ENCODE measurements at places on chromosomes 11 and 22.
A peak's percentile ranks its signal among the peaks of the same experiment; 100 is the strongest.

GRCh38 chr11:118892514-118892913 lies 8.8 kb downstream of the CXCR5 start:
- DNase-seq = no peak

- DNase-seq = no peak
Observed at GRCh38 chr22:44331881-44332714, 19.3 kb upstream of the SHISAL1 start.

DNA sequence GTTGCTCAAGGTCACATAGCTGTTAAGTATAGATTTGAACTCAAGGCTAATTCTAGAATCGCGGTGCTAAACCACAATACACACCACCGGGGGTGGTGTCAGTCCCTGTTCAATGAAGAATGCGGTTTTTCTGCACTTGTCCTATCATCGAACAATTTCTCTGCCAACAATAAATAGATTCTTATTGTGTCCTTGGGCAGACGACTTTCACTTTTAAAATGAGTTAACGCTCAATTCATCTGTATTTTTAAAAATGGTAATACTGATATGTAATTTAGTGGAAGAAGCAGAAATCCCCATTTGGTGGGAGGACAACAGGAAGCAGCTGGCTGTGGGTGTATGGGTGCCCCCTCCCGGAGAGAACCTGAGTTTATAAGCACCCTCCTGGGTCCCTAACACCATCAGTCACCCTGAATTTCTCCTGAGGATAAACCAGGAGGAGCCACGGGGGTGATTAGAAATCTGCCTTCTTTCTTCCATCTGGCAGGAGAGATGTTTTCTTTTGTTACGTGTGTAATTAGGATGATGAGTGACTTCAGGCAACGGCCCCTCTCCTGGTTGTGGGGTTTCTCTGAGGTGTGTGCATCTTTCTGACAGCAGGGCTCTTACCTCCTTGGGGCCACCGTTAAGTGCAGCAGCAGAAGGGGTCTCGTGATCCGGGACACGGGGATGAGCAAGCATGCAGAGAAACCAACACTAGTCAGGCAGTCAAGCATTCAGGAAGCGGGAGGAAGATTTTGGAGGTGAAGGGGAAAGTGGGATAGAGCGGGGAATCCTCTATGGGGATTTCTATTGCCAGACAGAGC lies 87.7 kb downstream of the GRAMD1B start:
- DNase-seq = no peak

- DNase-seq = no peak
Observed at GRCh38 chr11:132037956-132038355, 667.5 kb downstream of the NTM start.

- no peak for DNase-seq
Observed at GRCh38 chr11:120632579-120632978, 121.0 kb downstream of the GRIK4 start.

DNA sequence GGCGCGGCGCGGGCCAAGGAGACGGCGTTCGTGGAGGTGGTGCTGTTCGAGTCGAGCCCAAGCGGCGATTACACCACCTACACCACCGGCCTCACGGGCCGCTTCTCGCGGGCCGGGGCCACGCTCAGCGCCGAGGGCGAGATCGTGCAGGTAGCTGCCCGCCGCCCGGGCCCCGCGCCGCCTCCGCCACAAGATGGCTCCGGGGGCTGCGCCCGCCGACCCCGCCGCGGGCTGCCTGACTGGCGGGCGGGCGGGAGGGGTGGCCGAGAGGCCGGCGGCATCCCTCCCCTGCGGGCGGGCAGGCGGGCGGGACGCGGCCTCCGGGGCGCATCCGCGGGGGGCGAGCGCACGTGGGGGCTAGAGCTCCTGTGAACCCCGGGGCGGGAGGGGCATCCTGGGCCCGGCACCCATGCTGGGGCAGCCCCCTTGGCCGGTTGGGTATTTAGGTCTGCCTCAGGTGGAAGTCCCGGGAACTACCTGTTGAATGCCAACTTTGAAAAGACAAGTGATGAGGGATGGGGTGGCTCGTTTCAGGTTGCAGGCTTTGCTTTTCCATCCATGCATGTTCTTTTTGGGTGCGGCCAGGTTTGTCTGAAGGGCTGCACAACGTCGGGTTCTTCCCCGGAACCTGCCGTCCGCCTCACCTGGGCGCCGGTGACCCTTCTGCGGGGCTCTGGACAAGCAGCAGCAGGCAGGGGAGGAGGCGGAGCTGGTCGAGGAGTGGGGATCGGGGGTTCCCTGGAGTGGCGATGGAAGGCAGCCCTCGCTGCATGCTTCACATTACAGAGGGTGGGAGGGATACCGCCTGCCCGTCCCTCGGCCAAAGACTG lies 760 bp downstream of the ZNRF3 start:
- peak; percentile 17 for DNase-seq

DNA sequence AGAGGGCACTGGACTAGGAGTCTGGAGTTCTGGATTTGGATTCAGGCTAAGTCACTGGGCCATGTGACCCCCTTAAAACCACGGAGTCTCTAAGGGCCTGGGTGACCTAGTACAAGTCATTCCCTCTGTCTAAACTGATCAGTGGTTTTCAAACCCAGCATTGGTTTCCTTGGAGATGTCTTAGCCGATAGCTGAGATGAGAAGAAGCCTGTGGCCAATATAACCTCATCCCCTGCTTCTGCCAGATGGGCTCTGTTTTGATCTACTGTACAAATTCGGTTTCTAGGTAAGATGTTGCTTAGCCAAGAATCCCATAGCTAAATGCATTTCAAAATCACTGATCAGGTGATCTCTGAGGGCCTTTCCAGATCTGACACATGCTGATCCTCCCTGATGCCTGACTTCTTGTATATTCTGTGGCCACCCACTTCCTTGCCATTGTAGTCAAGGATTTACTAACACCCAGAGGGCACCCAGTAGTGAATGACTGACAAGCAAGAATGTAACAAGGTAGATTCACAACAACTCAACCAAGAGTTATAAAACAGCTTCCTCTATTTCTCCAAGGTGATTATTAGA lies 53.1 kb downstream of the GALNT18 start:
- no peak for DNase-seq

DNA sequence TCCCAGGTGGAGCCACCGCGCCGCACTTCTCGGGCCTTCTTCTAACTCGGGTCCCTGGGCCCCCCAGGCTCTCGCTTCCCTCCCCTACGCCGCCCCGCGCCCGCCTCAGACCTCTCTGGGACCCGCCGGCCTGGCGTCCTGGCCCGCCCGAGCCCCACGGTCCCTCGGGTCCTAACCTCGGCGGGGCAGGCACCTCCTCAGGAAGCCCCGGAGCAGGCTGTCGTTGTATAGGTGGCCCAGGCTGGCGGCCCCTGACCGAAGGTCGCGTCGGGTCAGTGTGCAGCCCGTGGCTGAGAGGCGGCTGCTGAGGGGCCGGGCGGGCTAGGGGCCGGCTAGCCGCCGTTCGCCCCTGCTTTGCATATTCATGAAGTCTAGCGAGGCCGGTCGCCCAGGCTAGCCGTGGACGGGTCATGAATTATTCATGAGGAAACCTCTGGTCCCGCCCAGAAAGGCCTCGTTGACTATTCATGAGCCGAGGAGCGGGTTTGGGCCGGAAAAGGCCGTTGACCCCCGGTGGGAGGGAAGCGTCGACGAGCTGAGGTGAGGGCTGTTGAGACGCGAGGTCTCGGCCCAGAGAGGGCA lies at the start of gene HORMAD2:
HORMAD2 (plus strand) TSS at position 513 of the 582 bp plus-strand sequence. CDS start 13,489 bp downstream, outside the sequence.
- no peak for DNase-seq

GRCh38 chr11:79461144-79461543 lies 20.3 kb upstream of the TENM4 start:
- DNase-seq = no peak

- DNase-seq = no peak
Observed at GRCh38 chr22:47245786-47246185, 483.3 kb downstream of the TBC1D22A start.

GRCh38 chr11:95977534-95978174 lies 53.7 kb upstream of the MTMR2 start:
- no peak for DNase-seq

DNA sequence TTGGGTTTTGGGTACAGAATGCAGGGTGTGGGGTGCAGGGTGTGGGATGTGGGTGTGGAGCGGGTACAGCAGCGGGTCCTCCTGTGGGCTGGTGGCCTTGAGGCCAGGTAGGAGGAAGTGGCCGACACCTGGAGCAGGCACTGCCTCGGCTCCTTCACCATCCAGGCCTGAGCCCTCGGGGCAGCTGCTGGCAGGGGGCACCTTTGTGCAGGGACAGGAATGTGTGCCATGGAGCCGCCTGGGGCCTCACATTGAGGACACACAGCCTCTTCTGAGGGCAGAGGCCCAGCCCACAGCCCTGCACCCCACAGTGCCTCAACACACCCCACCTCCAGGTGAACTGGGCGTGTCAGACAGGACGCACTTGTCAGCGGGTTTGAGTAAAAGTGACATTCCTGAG lies 984.0 kb downstream of the BRD1 start:
- DNase-seq = no peak

- no peak for DNase-seq
Observed at GRCh38 chr22:46796566-46797195, 34.2 kb downstream of the TBC1D22A start.

DNA sequence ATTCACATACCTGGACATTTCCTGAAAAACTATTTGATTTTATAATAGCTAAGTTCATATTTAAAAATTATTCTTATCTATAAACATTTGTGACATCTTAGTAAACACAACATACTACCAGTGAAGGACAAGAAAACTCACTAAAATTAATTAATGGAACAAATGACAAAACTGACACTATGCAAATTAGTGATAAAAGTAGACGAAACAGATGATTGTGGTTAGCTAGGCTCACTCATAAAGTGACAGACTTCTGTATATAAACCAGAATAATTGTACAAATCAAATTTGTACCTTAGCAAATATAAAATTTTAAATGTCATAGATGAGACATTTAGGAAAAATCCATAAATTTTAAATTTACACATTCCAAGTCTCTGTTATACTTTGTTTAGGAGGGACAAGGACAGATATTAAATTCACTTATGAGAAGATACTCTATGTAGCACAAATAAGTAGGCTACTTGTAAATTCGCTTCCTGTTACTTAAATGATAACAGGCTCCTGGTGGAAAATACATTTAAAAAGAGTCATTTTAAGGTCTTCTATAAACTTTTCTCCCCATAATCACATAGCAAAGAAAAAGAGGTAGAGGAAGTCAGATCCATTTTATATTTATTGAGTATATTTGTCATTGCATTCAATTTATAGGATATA lies 81.2 kb downstream of the KIF18A start:
- DNase-seq = no peak

DNA sequence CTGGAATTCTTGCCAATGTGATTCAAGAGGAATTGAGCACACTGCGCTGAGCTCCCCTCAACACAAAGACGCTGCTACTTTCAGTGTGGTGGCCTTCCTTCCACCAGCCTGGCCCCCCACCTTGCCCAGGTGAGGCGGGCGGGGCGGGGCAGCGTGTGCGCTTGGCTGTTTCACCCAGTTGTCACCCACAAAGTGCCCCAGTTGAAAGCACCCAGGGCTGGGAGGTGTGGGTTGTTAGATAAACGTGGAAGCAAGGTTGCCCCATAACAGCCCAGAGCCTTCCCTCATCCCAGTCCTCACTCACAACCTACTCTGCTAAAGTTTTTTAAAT lies 43.1 kb downstream of the CACNG2 start:
- no peak for DNase-seq

- DNase-seq = no peak
Observed at GRCh38 chr11:36460220-36460619, 49.9 kb downstream of the TRAF6 start.
